HCEC 1CT (cell line): ENCODE measurements at places on chromosomes 13 and 19.
A peak's percentile ranks its signal among the peaks of the same experiment; 100 is the strongest.

GRCh38 chr19:16040642-16041041, 35.7 kb upstream of the TPM4 start:
- DNase-seq: peak; percentile 65

DNA sequence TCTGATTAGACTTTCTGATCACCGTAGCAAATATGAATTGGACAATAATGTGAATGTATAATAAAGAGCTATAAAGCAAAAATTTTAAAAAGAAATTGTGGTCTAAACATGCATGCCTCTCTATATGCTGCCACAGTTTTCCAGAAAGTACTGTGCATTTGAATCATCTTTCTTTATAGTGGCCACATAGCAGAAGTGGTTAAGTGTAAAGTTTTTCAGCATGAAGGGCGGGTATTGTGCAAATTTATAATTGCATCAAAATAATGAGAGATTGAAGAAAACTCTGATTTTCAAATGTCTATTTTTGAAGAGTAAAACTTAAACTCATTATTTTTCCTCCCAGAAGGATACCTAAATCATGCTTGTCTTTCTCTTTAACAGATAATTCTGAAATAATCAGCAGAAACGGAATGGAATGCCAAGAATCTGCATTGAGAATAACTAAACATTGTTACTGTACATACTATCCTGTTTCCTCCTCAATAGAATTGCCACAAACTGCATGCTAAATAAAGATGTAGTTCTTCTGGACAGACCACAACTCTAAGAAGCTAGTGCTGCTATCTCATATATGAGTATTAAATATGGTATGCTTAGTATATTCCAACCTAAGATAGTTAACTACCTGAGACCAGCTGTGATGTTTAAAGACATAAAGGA, 42.9 kb upstream of the RAP2A start:
- no peak for DNase-seq

GRCh38 chr19:30760014-30760413, 387.8 kb downstream of the ZNF536 start:
- no peak for DNase-seq

DNA sequence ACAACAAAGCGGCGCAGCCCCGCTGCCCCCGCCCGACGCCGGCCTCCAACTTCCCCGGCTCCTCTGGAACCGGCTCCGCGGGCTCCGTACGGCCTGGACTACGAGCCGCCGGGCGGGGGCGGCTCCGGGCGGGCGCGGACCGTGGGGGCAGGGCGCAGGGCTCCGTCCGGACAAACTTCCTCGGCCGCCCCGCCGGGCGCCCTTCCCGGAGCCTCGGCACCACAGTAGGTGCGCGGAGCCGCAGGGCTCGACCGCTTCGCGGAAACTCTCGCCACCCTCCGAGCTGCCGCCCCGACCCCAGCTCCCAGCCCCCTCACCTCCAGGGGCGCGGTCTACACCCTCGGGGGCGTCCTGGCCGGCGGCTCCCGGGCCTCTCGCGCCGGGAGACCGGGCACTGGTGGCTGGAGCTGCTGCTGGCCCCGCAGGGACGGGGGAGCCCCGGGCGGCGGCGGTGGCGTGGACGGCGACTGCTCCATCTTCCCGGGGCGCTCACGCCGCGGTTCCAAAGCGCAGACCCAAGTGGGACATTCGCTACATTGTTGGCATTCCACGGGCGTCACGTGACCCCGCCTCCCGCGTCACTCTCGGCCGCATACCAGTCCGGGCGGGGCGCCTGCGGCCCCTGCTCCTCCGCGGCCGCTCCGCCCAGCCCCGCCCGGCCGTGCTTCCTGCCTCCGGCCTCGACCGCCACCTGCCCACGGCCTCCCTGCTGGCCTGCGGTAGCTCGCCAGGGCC, at the start of gene LATS2:
TSS of gene LATS2 (minus strand) at position 558 of the 735 bp plus-strand sequence. CDS start 15,560 bp downstream, outside the sequence.
- DNase-seq: peak; percentile 95

DNA sequence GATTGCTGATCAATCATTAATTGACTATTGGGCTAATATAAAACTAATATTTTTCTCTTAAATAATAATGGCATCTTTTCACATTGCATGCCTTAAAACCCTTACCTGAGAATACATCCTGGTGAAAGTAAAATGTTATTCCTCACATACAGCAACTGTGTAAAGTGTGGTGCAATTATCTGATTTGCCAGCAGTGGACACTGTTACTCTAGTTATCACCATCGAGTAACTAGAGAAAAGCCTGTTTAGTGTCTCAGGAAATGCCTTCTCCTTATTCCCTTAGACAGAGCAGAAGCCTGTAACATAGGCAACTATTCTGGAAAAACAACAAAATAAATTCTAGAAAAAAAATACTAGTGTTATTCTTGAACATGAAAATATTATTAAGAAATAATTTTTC, 459.8 kb downstream of the FGF14 start:
- peak; percentile 24 for DNase-seq

DNA sequence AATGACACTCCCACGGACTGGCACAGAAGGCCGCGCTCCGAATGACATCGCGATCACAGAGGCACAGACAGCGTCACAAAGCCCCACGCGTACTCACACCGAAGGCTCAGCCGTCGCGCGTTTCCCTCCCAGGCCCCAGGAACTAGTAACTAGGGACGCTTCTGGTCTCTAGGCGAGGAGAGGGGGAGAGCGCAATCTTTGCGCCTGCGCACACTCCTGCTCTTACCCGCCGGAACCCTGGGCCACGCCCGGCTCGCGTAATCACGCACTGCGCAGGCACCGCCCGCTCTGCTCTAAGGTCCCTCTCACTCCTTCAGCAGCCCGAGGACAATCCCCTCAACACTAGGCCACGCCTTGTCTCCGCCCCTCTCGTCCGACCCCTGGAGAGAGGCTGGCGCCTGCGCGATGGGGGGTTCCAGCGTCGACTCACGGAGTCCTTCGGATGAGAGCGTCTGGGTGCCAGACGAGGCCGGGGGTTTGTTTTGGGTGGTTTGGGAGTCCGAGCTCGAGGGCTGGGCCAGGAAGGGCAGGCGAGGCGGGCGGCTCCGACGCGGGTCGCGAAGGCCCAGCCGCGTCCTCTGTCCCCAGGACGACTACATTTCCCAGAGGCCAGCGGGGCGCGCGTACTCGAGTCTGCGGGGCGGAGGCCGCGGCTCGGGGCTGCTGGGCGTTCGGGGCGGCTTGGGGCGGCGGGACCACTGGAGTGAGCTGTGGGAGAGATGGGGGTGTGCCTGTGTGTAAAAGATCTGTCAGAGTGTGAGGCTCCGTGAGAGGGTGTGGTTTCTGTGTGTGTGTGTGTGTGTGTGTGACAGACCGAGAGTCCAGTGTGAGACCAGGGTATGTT, at the start of gene ZNF471:
TSS of gene ZNF471 (plus strand) at position 410 of the 844 bp plus-strand sequence. CDS start 3,717 bp downstream, outside the sequence.
- DNase-seq: peak; percentile 85

- DNase-seq: no peak
These were observed 395.8 kb upstream of the GPC6 start for GRCh38 chr13:92830821-92831220.

- DNase-seq: no peak
These were observed 9.8 kb downstream of the TMED1 start for GRCh38 chr19:10826231-10826630.

- DNase-seq: no peak
These were observed 277.6 kb upstream of the KLHL1 start for GRCh38 chr13:70385852-70386251.

DNA sequence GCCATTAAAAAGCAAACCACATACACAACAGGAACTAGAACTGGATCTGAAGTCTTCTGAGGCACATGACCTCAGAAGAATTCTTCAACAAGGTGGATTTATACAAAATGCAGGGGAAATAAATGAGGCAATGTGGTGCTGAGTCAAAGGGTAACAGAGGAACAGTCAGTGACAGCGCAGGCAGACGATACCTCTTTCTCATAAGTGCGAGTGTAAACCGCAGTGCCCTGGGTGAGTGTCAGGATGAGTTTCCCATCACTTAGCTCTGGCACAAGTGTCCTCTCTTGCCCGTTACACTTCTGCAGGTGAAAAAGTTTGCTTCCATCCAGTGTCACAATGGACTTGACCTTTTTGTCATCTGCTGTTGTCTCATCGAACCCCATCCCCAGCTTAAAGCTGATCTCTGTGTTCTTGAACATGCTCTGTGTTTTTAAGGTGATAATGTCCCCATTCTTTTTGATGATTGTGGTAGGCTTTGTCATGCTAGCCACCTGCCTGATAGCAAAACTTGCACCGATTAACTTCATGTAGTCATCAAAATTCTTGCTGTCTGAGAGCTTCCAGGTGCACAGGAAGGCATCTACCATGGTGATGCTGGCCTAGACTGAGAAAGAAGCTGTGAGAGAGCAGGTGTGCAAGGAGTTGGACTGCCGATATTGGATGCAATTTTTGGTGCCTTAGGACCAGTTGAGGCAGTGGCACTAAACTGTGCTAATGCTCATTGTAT, 97.3 kb downstream of the AKAP11 start:
- no peak for DNase-seq

- DNase-seq: peak; percentile 69
These were observed 18.6 kb downstream of the ZNF233 start for GRCh38 chr19:44278181-44278690.

- no peak for DNase-seq
These were observed 123.8 kb downstream of the RNF17 start for GRCh38 chr13:24887759-24888158.

- no peak for DNase-seq
These were observed 32.6 kb downstream of the UBL3 start for GRCh38 chr13:29817604-29818378.

GRCh38 chr19:336067-336614, 8.5 kb downstream of the MIER2 start:
- no peak for DNase-seq

DNA sequence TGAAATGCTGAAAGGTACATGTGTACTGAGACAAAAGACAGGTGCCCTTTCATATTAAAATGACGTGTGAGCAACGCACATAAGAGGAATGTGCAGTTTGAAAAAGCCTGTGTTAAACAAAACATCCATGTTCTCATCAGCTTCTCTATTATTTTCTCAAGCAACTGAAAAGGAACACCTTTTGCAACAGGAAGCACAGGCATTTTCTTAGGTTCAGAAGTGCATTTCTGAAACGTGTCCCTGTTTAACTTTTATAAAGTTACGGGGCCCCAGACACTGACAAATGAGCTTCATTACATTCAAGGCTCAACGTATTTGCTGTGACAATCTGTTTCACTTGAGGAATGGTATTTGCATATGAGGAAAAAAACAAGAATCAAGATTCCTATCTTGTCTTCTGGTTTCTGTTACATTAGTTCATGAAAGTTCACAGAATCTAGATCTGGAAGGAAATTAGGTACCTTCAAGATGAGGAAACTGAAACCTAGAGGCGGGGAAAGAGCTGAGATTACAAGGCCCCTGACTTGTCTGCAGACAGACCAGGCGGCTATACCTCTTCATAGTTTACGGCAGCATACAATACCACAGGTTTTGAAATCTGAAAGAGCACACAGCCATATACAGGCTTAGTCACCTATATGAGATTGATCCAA, 431.7 kb downstream of the KLF12 start:
- no peak for DNase-seq

DNA sequence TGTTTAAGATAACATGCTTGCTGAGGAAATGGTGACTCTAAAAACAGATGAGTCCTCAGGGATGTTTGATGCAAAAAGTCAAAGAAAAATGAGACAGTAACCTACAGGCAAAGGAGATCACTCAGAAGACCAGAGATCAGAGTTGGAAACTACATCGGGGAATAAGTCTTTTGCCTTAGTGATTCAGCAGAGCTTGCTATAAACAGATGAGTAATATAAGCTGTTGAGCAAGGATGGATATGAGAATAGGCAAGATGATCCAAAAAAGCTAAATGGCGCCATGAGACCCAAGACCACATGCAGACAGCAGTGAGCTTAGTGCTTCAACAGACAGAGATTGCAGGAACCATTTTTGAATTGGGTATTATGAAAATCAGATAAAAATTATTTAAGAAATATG, 168.6 kb downstream of the POSTN start:
- peak; percentile 95 for DNase-seq

GRCh38 chr19:2949939-2950285, 5.1 kb upstream of the ZNF77 start:
- peak; percentile 13 for DNase-seq

- DNase-seq: no peak
These were observed 63.6 kb downstream of the ZNF44 start for GRCh38 chr19:12230751-12231733.

- no peak for DNase-seq
These were observed at the start of gene STAP2 for GRCh38 chr19:4338441-4339355. STAP2 (minus strand) TSS chr19:4338827; CDS start chr19:4338753, 74 bp downstream.

GRCh38 chr13:34750078-34750931, 191.8 kb upstream of the NBEA start:
- DNase-seq: no peak

DNA sequence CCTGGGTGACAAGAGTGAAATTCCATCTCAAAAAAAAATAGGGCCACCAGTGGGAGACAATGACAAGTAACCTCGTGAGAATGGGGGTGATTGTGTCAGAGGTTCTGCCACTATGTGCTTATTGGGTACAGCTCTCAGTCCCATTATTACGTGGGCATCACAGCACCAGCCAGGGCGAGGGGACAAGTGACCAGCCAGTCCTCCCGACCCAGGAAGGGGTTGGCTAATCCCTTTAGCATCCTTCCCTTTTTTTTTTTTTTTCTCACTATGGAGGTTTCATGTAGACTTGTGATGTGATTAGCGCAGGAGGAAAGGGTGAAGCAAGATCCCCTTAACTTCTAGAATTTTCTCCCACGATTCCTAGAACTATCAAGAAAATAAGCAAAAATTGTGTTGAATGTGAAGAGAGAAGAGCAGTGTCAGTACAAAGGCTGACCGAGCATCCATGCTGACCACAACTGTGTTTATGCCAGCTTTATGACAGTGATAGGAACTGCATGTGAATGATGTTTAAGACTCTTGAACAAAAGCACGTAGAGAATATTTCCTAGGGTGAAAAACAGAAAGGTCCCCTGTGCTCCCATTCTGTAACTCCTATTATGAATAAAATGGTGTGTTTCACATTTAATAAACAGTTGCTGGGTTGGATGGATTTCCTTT, 50.0 kb downstream of the ALOX5AP start:
- DNase-seq: no peak

DNA sequence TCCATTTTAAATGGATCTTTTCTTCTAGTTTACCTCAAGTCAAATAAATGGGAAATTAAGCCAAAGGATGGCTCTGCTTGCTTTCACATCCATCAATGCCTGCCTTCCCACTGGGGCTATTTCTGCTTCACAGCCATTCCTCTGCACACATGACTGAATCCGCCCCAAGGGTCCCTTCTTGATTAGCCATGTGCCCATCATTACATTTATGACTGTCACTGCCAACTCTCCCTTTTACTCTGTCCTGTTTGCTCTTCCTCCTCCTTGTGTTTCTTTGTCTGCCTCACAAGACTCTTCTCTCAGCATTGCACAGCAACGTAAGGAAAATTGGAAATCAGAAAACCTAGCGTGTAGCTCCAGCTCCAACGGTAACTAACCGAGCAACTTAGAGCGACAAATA, 410.2 kb downstream of the TBC1D4 start:
- DNase-seq: no peak

GRCh38 chr19:18284712-18285360, 3.4 kb upstream of the JUND start:
- DNase-seq: no peak
